Progenitor cell of endocrine pancreas (in vitro differentiated cells): ENCODE measurements at places on chromosomes 5 and 9. TPM values are rescaled to one million over a fixed set of nuclear protein-coding genes. Genes with fewer than 3 reads are reported as not detected.

GRCh38 chr9:132367613-132368313 lies 13.0 kb upstream of the SETX start:
- DNase-seq: no peak

- no peak for DNase-seq
Measured at GRCh38 chr9:738209-738915, 103.1 kb upstream of the DMRT1 start.

Gene TXNDC8
- total RNA-seq: not detected in 2 replicates

- no peak for DNase-seq
Measured at GRCh38 chr5:81819556-81820317, 68.8 kb upstream of the SSBP2 start.

Gene GARIN3
- total RNA-seq: not detected in 2 replicates

DNA sequence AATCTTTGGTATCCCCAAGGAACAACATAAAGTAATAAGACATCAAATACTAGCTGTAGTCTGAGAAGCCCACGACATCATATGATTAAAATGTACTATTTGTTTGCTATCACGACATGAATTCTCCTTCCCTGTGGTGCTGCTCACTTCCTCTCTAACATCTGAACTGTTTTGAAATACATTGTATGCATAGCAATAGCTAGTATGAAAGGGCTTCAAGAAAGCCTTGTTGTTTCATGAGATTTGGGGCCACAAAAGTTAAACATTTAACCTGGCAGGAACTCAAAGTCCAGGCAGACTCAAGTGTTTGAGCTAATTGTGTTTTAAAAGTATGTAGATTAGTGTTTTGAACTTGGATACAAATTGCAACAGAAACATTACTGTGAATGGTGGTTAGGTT lies 237.4 kb upstream of the PTGER4 start:
- no peak for DNase-seq

DNA sequence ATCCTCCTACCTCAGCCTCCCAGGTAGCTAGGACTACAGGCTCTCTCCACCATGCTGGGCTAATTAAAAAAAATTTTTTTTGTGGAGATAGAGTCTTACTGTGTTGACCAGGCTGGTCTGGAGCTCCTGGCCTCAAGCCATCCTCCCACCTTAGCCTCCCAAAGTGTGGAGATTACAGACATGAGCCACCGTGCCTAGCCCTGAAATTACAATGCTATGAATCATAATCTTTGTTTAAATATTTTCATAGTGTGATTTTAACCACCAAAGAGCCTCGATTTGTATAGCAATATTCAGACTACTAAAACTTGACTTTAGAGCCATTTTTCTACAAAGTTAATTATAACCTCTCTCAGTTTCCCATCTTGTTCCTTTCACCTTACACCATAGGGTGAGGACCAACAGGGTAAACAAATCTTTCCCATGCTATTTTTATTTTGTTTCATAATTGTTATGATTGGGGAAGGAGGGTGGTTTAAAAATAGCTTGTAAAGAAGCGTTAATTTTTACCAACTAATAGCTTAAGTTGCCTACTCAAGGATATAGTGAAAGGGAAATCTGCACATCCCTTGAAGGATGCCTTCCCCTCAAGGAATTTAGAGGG lies 32.7 kb downstream of the UBE2D2 start:
- no peak for DNase-seq

GRCh38 chr9:93124793-93125192 lies 9.3 kb downstream of the NINJ1 start:
- DNase-seq: no peak

GRCh38 chr9:137113385-137114159 lies 961 bp downstream of the DPP7 start:
- DNase-seq: no peak

Gene SLC6A19
- total RNA-seq: 2.2 and 2.6 TPM in 2 replicates

Gene RMRP
- 15,251 and 16,487 TPM in 2 replicates for total RNA-seq

DNA sequence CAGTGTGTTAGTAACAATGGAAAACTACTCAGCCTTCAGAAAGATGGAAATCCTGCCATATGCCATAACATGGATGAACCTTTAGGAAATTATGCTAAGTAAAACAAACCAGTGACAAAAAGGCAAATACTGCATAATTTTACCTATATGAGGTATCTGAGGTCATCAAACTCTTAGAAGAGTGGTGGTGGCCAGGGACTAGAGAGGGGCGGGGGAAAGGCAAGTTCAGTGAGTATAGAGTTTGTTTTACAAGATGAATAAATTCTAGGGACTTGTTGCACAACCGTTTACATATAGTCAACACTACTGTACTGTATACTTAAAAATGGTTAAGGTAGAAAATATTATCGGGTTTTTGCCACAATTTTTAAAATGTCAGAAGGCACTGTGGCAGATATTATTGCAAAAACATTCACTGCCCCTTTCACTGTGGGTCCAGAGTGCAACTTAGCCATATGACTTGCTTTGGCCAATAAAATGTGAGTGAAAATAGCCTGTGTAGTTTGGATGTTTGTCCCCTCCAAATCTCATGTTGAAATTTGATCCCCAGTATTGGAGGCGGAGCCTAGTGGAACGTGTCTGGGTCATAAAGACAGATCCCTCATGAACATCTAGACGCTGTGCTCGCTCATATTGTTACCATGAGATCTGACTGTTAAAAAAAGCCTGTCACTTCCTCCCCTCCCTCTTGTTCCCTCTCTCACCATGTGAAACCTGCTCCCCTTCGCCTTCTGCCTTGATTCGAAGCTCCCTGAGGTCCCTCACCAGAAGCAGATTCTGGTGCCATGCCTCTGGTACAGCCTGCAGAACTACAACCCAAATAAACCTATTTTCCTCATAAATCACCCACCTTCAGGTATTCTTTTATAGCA lies 9.5 kb downstream of the ZNF367 start:
- DNase-seq: no peak

Gene RASEF
- 13.1 and 14.1 TPM in 2 replicates for total RNA-seq

GRCh38 chr5:97888439-97888838 lies 705.4 kb upstream of the RIOK2 start:
- no peak for DNase-seq

GRCh38 chr9:78115073-78115472 lies 83.5 kb upstream of the GNAQ start:
- no peak for DNase-seq

GRCh38 chr5:54944364-54944763 lies 41.0 kb downstream of the ESM1 start:
- no peak for DNase-seq

Gene SUSD3
- total RNA-seq: 0.43 and 1.2 TPM in 2 replicates

GRCh38 chr5:77321793-77322394 lies 111.4 kb downstream of the PDE8B start:
- no peak for DNase-seq

DNA sequence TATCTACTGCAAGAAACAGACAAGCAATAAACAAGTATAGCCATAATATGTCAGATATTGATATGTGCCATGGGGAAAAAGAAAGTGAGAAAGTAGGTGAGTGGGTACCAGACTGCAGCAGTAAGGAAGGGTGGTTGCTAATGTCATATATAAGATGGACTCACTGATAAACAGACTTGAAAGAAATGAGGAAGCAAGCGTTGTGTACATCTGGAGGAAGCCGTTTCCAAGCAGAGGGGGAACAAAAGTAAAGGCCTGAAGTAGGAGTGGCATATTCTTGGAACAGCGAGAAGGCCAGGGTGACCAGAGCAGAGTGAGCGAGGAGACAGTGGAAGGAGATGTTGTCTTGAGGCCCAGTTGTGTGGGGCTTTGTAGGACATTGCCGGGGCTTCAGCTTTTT lies 142.2 kb upstream of the MAP3K1 start:
- no peak for DNase-seq

Gene PSIP1
- 82.3 and 85.7 TPM in 2 replicates for total RNA-seq

GRCh38 chr5:167050568-167051401 lies 1240.7 kb upstream of the WWC1 start:
- DNase-seq: no peak

DNA sequence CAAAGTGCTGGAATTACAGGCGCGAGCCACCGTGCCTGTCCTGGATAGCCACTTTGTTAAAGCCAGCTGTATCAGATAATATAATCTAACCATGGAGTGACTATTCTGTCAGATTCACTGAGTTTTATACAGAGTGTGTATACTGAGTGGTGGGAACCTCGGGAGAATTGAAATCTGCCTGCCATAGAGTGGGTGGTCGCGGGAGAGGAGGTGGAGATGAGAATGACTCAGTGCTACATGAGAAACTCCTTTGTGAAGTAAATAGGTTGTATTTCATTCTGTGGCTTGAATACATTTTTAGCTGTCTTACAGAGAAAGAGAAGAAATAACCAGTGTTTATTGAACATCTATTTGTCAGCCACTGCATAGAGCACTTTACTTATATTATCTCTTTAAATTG lies 26.4 kb downstream of the ATP6V0E1 start:
- DNase-seq: no peak

DNA sequence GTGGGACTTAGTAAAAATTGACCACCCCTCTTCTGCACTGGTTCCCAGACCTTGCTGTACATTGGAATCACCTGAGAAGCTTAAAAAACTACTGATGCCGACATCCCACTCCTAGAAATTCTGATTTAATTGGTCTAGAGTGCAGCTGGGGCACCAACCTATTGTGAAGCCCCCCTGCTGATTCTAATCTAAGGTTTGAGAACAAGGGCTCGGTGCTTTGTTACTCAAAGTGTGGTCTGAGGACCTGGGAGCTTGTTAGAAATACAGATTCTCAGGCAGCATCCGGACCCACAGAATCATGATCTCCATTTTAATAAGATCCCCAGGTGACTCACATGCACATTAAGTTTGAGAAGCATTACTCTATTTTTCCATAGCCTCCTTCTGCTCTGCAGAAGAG lies 57.8 kb upstream of the LPAR1 start:
- DNase-seq: no peak

- no peak for DNase-seq
Measured at GRCh38 chr5:52997424-52997823, 8.3 kb downstream of the ITGA2 start.
